ENCODE measurements at places on chromosomes 13 and 19.

- DNase-seq: no peak
Observed at GRCh38 chr13:25873242-25873612, 178.6 kb downstream of the SHISA2 start.

DNA sequence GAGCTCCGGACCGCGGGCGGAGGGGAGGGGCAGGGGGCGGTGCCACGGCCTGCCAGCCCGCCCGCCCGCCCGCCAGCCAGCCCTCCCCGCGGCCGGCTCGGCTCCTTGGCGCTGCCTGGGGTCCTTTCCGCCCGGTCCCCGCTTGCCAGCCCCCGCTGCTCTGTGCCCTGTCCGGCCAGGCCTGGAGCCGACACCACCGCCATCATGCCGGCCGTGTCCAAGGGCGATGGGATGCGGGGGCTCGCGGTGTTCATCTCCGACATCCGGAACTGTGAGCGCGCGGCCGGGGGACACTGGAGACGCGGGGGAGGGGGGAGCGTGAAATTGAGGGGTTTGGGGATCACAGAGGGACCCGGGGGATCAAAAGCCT lies at the start of gene AP2A1:
Gene AP2A1 (plus strand): TSS at position 72 of the 370 bp plus-strand sequence. CDS start 133 bp downstream, at position 205.
- no peak for DNase-seq

- no peak for DNase-seq
Observed at GRCh38 chr19:8210421-8211101, 1.4 kb downstream of the CERS4 start.

DNA sequence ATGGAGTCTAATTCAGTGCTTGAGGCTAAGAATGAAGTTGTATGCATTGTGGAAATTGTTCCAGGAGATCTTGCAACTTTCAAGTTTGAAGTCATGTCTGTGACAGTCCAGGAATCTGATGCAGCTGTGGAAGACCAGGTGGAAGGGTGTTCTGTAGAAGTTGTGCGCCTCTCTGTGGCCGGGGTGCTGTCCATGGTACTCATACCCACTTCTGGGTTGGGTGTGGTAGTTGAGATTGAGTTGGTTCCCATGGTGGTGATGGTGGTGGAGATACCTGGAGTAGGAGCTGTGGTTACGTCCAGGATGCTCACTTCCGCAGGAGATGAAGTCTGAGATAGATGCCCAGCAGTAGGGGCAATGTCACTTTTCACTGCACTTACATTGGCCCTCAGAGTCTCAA lies 44.3 kb downstream of the MUC16 start:
- no peak for DNase-seq

DNA sequence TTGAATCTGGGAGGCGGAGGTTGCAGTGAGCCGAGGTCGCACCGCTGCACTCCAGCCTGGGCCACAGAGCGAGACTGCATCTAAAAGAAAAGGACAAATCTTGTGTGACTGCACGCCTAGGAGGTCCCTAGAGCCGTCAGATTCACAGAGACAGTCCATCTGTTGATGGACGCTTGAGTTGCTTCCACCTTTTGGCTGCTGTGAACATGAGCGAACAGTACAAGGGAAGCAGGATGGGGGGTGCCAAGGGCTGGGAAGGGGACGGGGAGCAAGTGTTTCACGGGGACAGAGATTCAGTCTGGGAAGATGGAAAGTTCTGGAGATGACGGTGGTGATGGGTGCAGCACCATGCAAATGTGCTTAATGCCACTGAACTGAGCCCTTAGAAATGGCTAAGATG lies 78.7 kb downstream of the GNG7 start:
- no peak for DNase-seq

GRCh38 chr19:45470762-45471081 lies 2.9 kb downstream of the FOSB start:
- no peak for DNase-seq

GRCh38 chr13:93260591-93260990 lies 34.0 kb downstream of the GPC6 start:
- DNase-seq: peak; percentile 23

- DNase-seq: no peak
Observed at GRCh38 chr13:74073274-74073673, 60.9 kb downstream of the KLF12 start.

GRCh38 chr19:46755077-46755852 lies 9.0 kb upstream of the STRN4 start:
- peak; percentile 59 for DNase-seq

DNA sequence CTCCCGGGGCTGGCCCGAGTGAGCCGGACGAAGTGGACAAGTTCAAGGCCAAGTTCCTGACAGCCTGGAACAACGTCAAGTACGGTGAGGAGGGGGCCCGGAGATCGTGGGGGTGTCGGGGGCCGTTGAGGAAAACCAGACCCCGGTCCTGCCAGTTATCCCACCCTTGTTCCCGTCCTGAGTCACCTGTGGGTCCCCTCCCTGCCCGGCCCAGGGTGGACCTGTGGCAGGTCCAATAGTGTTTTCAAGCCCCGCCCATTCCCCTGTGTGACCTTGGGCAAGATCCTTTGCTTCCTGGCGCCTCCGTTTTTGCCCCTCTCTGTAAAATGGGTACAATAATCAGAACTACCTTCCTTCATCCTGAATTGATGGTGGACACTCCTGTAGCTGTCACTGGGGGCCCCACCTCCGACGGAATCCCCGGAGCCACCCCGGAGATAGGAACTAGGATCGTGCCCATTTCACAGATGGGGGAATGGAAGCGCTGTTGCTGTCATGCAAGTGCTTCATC lies 593 bp downstream of the ATG4D start:
- no peak for DNase-seq

- no peak for DNase-seq
Observed at GRCh38 chr13:29421118-29421517, 174.4 kb downstream of the SLC7A1 start.

DNA sequence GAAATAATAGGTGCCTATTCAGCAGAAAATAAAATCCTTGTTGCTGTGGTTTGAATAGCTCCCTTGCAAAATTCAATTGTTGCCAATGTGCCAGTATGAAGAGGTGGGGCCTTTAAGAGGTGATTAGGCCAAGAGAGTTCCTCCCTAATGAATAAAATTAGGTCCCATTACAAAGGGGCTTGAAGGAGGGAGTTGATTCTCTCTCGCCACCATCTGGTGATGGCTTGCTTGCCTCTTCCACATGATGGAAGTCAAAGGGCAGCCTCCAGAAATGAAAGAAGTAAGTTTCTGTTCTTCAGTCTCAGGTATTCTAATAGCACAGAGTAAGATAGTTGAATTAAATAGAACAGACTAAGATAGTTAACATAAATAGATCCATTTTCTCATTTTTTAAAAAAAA lies 3.0 kb upstream of the EEF1AKMT1 start:
- no peak for DNase-seq

GRCh38 chr13:77456271-77456670 lies 79.2 kb upstream of the SCEL start:
- DNase-seq: no peak

DNA sequence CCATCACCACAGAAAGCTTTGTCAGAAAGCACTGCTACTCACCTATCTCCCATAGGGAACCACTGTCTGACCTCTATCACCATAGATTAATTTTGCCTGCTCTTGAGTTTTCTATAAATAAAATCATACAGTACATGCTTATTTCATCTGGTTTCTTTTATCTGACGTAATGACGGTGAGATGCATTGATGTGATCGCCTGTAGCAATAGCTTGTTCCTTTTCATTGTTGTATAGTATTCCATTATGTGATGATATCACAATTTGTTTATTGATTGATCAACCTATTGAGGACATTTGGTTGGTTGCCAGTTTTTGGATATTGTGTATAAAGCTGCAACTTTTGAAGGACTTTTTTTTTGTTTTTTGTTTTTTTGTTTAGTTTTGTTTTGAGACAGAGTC lies 51.9 kb upstream of the ADGRE1 start:
- DNase-seq: no peak

DNA sequence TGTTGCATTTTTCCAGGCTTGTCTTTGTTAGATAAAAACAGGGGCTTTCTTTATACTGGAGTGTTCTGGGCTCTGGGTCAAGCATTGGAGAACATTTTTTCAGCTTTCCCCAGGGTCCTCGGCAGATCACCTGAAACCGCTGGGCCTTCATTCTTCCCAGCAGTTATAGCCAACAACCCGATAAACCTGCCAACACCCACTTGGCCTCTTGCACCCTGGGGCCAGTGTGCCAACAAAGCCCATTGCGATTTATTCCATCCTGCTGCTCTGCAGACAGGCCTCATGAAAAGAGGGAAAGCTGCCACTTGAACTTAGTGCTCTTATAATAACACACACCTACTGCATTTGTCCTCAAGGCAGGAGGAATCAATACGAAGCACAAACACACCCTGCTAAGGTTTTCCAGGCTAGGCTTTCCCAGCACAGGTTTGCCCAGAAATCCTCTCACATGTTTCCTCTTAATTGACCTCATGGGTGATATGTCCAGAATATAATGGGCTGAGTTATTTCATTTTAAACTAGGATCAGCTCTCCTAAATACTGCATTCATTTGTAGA lies 669.3 kb downstream of the LIG4 start:
- no peak for DNase-seq

- no peak for DNase-seq
Observed at GRCh38 chr13:111858571-111858970, 208.4 kb upstream of the SOX1 start.

DNA sequence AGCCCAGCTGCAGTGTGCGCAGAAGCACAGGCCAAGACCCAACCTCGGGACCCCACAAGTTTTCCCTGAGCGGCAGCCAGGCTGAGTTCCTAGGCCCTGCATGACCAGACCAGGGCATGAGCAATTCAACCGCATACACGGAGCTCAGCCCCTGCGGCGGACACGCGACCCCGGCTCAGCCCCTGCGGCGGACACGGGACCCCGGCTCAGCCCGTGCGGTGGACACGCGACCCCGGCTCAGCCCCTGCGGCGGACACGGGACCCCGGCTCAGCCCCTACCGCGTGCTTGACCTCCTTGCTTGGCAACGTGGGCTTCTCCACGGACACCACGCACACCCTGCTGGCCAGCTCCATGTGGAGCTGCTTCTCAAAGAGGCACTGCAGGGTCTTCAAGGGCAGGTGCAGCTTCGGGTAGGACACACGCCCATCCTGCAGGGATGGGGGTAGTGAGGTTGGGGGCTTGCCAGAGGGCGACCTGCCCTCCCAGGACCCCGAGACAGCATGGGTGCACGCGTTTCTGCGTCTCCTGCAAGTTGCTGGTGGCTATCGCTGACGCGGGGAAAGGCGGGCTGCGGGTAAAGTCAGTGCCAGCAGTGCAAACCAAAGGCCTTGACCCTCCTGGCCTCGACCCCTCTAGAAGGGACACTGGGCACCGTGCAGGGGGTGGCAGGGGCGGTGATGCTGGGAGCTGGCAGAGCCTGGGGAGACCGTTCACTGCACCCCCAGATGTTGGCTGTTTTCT lies 10.0 kb downstream of the POLRMT start:
- no peak for DNase-seq

DNA sequence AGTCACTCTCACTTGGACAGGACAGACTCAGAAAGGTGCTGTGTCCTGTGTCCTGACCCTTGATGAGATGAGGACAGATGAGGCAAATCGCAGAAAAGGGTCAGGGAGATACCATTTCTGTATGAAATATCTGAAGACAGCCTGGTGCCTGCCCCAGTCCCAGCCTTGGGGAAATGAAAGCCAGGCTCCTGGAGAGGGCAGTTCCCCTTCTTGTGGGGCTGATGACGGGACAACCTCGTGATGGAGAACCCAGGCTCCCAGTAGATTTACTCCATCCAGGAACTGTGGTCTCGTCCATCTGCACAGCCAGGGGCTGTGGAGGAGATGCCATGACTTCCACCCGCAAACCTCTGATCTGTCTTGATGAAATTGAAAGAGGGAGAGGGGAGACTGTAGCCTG lies 13.8 kb downstream of the LILRB1 start:
- no peak for DNase-seq

GRCh38 chr13:100300708-100301107 lies 211.8 kb downstream of the PCCA start:
- no peak for DNase-seq

DNA sequence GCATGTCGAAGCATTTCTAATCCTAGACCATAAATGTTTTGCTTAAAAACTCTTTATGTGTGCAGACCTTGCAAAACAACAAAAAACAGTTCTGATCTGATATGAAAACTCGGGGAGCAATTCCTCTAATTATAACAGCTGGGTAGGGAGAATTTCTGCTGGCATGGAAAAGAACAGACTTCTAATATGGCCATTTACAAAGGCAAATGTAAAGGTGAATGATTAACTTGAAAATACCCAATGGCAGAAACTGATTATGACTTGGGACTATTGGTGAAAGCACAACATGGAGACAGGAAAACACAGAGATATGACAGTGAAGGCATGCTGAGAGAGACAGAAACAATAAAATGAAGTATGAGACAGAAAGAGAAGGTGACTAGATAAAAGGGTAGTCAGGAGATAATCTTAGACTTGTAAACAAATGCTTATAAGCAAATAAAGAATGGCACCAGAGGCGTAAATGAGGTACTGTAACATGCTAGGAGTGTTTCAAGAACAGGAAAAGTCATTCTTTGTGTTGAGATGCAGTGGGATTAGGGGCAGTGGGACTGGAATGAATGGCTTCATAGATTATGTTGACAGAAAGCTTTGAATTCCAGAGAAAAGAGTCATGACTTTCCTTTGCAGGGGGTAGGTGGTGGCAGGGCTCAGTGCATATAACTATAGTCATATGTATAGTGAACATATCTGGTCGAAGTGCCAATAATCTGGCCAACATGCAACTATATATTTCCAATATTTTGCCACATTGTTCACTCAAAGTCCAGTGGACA lies 393.0 kb downstream of the ITGBL1 start:
- peak; percentile 68 for DNase-seq

Data from fibroblast of upper back skin (primary cell).